ENCODE measurements at places on chromosomes 3 and 15.

- no peak for DNase-seq
Measured at GRCh38 chr3:48248095-48248850, 7.4 kb downstream of the ZNF589 start.

GRCh38 chr3:131901686-131902085 is 133.1 kb downstream of the CPNE4 start:
- no peak for DNase-seq

- DNase-seq: no peak
Measured at GRCh38 chr15:94306700-94307650, 75.6 kb downstream of the MCTP2 start.

GRCh38 chr3:192835818-192836815 is 81.5 kb downstream of the MB21D2 start:
- DNase-seq: no peak

- DNase-seq: no peak
Measured at GRCh38 chr3:113533534-113533892, 1.2 kb downstream of the SIDT1 start.

- DNase-seq: no peak
Measured at GRCh38 chr15:67103869-67104268, 38.5 kb downstream of the SMAD3 start.

DNA sequence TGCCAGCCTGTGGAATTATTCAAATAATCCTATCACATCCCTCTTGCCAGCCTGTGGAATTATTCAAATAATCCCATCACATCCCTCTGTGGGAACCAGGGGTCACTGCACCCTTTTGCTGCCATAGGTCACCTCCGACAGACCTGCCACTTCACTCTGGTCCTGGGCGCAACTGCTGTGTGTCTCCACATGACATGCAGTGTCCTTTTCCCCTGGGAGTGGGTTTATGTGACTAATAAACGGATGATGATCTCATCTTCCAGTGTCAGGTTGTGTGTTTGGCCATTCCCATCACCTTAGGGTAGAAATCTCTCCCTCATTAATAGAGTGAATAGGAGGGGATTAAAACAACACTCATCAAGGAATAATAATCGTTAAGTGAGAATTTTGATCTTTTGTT is 603.6 kb upstream of the NR2F2 start:
- no peak for DNase-seq

DNA sequence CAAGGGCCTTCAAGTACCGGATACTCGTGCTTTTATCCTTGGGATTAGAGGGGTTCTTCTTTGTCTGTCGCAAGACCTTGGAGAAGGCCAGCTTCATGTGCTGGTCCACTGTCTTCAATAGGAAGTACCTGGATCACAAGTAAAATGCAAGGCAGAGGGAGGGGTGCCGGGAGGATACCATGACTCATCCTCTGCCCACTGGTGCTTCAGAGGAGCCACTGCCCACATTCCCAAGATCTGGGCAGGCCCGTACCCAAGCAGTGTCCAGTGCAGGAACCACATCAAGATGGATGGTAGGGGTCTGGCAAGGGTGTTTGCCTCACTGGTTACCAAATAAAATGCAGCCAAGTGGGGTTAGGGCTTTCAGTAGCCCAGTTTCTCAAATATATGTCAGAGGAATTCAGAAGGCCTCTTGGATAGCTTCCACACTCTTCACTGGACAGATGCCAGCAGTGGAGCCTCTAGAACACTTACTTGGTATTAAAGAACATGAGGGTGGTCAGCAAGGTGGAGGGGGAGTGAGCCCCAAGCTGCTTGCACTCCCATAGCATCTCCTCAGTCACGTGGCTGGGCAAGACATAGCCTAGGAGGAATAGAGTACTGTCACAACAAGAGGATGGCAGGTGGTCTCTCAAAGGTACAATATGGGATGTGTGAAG is 3.6 kb upstream of the IMPDH2 start:
- no peak for DNase-seq

Measured in posterior cingulate gyrus (tissue), 11 donors.